ENCODE measurements at places on chromosomes 2 and 18. TPM values are rescaled to one million over a fixed set of nuclear protein-coding genes. Genes with fewer than 3 reads are reported as not detected.

DNA sequence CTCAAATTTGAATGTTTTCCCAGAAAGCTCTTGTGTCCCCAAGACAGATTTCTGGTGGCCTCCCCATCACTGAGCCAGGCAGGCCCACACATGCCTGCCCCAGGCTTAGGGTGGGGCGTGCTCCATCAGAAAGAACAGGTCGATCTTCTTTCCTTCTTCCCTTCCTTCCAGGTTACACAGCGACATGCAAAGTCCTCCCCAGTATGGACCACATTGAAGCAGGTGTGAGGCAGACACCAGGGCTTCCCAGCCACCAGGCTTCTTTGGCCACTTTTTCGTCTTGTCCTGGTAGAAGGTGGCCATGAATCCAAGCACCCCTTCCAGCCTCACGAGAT is 41.4 kb upstream of the LAPTM4A start:
- H3K4me3 ChIP-seq, result no peak overlapping the region
- no peak overlapping the region for H3K27ac ChIP-seq

The TBC1D8 gene
- 32.6 TPM for total RNA-seq

- H3K36me3 ChIP-seq, result no peaks in the 10 kb centered on the region
- no peaks in the 10 kb centered on the region for H3K4me1 ChIP-seq
- H3K4me3 ChIP-seq, result no peak overlapping the region
- peaks cover 39% of the 10 kb centered on the region for H3K27me3 ChIP-seq
- H3K27ac ChIP-seq, result no peak overlapping the region
Observed at GRCh38 chr2:130843321-130843985, 6.7 kb downstream of the ARHGEF4 start.

DNA sequence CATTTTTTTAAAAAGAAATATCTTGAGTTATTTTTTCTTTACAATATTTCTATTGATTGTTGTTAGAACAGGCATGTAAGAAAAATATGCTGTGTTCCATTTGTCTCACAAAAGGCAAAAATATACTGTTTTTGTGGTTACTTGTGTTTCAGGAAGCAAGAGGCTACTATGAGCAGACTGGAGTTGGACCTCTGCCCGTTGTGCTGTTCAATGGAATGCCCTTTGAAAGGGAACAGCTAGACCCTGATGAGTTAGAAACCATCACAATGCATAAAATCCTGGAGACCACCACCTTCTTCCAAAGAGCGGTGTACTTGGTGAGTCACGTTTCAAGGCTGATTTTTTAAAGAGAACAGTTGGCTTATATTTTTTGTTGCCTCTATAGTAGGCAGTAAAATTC is 54.7 kb downstream of the UGGT1 start:
- no peak overlapping the region for H3K4me3 ChIP-seq
- no peak overlapping the region for H3K27ac ChIP-seq
- peaks cover 9% of the 10 kb centered on the region for H3K36me3 ChIP-seq
- no peak for DNase-seq
- no peaks in the 10 kb centered on the region for H3K4me1 ChIP-seq

DNA sequence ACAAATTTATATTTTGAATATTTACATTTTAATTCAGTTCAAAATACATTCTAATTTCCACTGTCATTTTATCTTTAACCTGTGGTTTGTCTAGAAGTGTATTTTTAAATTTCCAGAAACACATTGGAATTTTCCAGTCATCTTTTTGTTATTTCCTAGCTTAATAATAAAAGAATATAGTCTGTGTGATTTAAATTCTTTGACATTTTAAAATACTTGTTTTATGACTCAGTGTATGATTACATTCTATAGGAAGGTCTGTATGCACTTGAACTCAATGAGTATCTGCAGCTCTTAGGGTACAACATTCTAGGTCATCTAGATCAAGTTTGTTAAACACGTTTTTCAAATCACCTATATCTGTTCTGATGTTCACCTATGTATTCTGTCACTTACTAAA is 88.3 kb upstream of the MBOAT2 start:
- no peak overlapping the region for H3K4me3 ChIP-seq
- H3K27me3 ChIP-seq, result peaks cover 9% of the 10 kb centered on the region
- no peaks in the 10 kb centered on the region for H3K36me3 ChIP-seq
- no peak for DNase-seq
- peaks cover 5% of the 10 kb centered on the region for H3K4me1 ChIP-seq
